ENCODE measurements at places on chromosomes 7 and 10.

DNA sequence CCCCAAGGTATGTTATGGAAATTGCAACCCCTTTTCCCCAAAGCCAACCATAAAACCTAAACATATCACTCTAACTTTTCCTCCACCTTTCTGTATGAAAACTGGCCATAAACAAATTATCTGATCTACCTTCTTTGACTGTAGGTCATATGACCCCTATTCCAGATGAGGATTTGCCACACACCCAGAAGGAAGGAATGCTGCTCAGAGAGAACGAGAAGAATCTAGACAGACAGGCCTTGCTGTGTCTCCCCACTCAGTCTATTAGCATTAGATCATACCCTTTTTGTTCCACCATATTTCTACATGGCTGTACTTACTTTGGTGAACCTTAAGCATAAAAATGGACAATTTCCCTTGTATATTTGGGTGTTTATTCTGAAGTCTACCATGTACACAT is 113.0 kb upstream of the PHYHIPL start:
- no peak for DNase-seq

- no peak for DNase-seq
These were observed 100.0 kb downstream of the LSM5 start for GRCh38 chr7:32390210-32390609.

GRCh38 chr7:158955932-158956804 is 99.8 kb downstream of the DYNC2I1 start:
- no peak for DNase-seq

DNA sequence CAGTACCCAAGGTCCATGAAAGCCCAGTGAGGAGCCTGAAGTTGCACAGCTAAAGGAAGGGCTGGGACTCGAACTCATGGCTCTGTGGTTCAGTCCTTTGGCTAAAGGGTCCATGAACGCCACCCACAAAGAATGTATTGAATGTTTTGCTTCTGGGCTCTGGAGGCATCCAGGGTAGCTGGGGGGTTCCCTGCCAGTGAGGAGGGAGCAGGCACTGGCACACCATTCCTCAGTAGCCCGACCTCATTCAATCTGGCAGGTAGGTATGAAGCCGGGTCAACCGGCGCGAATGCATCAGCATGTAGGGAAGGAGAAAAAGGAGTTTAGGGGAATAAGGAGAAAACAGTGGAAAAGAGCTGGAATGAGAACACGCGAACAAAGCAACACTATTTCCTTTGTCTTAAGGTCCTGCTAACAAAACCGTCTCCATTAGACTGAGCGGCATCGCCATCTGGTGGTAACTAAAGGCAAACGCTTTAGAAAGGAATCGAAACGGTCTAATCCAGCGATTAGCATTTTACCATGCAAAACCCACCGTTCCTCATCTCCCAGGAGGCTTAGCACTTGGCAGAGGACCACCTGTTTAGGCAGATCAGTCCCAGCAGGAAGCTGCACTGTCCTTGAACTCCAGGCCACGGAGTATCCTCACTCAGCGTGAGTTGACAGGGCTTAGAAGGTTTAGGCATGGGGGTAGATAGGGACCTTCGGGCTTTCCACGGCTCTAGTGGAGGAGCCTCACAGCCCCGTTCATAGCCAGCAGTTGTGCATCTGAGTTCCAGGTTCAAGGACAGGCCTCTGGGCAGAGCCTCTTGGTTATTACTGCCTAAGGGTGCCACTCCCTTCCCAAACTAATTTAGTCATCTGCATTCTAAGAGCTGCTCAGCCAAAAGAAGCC is 122.8 kb downstream of the UBE2H start:
- peak; percentile 61 for DNase-seq

DNA sequence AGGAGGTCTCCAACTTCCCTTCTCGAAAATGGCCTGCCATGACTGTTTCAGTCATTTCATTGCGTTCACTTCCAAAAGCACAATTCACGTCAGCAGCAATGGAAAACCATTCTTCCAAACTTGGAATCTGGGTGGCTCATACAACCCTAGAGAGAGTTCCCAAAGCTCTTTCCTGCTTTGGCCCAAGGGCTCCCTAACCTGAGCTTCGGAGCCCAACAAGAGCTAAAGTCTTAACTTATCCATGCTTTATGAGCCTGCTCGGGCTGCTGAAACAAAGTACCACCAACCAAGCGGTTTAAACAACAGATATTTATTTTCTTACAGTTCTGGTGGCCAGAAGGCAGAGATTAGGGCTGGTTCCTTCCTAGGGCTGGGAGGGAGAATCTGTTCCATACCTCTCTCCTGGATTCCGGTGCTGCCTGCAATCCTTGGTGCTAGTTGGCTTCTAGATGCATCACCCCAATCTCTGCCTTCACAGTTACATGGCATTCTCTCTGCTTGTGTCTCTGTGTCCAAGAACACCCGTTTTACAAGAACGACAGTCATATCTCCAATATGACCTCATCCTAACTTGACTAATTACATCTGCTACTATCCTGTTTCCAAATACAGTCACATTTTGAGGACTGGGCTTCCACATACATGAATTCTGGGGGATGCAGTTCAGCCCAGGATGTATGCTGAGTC is 33.5 kb downstream of the CAMK2B start:
- DNase-seq = no peak

DNA sequence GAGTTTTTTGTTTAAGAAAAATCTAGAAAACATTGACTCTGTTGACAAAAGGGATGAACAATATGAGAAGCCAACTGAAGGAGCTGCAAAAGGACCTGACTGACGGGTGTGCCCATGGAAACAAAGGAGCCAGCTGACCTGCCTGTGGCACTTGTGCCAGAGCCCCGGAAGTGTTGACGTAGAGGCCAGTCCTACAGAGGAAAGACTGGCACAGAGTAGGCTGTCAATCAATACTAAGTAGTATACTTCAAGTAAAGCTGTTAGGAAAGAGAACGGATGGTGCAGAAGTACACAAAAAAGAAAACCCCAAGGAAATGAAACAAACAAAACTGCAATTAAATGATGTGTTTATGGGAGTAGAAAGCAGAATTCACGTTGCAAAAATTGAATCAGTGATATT is 19.0 kb upstream of the ABI1 start:
- DNase-seq = peak; percentile 5

GRCh38 chr7:80491462-80491861 is 20.4 kb downstream of the GNAT3 start:
- DNase-seq = no peak

DNA sequence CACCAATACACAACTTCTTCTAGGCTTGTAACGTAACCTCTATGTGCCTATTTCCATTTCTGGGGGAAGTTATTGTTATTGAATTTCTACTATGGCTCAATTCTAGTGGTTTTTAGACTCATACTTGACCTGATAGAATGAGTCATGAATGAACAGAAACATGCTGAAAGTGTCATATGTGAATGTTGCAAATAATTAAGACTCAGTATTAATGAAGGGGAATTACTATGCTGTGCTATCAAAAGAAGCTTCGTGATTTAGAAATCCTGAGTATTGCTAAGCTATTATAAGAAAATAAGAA is 135.1 kb upstream of the ZWINT start:
- DNase-seq = no peak

GRCh38 chr7:1758028-1758858 is 88.2 kb downstream of the ELFN1 start:
- no peak for DNase-seq

DNA sequence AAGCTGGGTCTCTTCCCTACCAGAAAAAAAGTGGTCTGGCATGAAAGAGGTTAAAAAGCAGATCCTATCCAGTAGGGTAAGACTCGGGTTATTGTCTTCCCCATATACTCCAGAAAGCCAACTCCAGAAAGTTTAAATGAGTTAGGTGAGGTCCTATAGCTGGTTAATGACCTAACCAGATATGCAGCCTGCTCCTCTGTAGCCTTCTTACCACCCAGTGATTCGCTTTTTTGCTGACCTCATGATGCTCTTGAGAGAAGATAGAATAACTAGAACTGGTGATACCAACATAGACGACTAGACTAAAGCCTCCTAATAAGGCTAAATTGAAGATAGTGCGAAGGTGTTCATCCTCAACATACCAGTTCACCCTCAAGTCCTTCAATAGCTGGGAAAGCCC is 675 bp upstream of the GIMAP1 start:
- DNase-seq = no peak

- DNase-seq = no peak
These were observed 64.4 kb upstream of the CARD11 start for GRCh38 chr7:3107889-3108570.

All from nucleus accumbens (tissue), 56 donors.